ENCODE measurements at places on chromosomes 16 and 17.

DNA sequence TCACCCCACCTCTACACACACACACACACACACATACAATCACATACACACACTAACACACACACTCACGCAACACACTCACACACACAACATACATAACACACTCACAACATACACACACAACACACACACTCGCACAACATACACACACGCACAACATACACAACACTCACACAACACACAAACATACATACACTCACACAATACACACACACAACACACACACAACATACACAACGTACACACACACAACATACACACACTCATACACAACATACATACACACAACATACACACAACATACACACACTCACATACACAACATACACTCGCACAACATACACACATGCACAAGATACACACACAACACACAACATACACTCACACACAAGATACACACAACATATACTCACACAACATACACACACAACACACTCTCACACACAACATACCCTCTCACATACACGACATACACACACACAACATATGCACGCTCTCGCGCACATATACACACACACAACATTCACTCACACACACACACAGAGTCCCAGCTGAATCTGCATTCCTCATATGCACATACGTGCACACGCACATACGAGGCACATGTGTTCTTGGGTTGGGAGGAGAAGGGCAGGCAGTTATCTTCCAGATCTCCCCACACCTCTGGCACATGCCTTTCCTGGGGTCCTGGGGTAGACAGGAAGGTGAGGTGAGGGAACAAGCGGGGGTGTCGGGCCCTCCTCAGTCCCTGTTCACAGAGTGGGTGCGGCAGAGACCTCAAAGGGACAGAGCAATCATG lies 1.1 kb downstream of the ASGR2 start:
- DNase-seq: no peak

DNA sequence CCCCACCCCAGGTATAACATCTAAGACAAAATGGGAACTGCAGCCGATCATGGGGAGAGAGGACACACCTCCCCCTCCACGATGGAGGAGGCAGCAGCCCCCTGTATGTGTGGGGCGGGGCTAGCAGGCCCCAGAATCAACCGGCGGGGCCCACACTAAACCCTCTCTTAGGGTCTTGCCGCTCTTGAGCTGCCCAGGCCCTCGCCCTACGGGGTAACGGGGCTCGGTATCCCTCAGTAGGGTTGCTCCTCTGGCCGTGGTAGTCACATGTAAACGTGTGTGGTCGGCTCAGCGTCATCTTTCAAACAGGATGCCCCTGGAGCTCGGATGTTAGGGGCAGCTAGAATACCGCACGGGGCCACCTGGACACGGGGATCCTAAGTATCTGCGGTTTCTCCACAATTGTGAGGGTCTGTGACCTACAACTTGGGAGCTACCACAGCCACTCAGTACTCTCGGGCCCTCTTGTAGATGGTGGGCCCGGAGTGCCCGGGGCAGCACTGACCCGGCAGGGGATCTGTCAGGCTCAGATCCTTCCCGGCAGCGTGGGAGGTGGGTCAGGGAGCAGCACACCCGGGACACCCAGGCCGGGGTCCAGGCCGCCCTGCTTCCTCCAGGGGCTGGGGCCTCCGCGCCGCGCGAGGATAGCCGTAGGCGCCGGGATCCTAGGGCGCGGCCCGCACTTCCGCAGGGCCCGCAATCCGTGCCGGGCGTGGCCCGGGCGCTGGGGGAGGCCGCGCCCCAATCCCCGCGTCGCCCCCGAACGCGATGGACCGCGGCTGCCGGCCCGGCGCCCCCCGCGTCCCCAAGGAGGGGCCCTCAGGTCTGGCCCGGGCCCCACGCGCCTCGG lies 781 bp downstream of the ARHGDIA start:
- peak; percentile 64 for DNase-seq

- DNase-seq: peak; percentile 99
These were observed 1.1 kb upstream of the MLLT6 start for GRCh38 chr17:38703742-38704605.

GRCh38 chr16:68762996-68763756 lies 26.1 kb downstream of the CDH1 start:
- peak; percentile 68 for DNase-seq

DNA sequence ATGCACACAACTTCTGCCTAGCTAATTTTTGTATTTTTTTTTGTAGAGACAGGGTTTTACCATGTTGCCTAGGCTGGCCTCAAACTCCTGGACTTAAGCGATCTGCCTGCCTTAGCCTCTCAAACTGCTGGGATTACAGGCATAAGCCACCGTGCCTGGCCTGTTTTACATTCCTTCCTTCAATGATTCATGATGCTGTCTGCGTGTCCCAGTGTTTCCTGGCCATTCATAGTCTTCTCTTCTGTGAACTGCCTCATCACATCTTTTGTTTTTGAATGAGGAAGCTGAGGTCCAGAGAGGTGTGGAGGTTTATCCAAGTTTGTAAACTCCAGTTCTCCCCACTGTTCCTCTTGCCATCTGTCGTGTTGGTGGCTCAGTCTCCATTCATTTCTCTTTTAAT lies 64.5 kb upstream of the MED9 start:
- DNase-seq: no peak

- no peak for DNase-seq
These were observed 35.4 kb downstream of the ADAM11 start for GRCh38 chr17:44793885-44794842.

GRCh38 chr16:14539631-14540030 lies 90.4 kb downstream of the PARN start:
- DNase-seq: no peak

- no peak for DNase-seq
These were observed 474.9 kb downstream of the SLC39A11 start for GRCh38 chr17:72617557-72617956.

DNA sequence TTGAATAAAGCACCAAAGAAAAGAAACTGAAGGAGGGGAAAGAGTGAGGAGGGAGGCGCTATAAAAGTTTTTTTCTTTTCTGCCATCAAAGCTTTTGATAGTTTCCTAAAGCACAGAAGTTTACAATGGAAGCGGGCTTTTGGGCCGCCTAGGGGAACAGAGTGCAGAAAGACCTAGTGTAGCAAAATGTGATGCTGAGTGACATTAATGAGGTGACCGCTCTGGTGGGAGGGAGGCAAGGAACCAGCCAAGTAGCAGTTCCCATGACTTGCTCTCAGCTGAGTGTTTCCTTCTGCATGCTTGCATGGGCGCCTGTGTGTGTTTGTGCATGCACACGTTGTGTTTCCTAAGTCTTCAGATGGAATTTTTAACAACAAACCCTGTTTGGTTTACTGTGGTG lies 15.5 kb downstream of the MSI2 start:
- DNase-seq: no peak

- DNase-seq: no peak
These were observed 29.8 kb downstream of the CTU2 start for GRCh38 chr16:88736088-88736487.

- no peak for DNase-seq
These were observed 63.7 kb downstream of the RPH3AL start for GRCh38 chr17:288802-289356.

DNA sequence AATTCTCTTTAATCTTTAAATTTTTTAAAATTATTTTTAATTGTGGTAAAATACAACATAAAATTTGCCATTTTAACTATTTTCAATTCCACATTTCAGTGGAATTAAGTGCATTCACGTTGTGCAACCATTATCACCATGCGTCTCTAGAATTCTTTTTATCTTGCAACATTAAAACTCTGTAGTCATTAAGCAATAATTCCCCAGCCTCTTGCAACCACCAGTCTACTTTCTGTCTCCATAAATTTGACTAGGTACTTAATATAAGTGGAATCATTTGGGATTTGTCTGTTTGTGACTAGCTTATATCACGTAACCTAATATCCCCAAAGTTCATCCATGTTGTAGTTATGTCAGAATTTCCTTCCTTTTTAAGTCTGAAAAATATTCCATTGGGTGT lies 79.1 kb downstream of the TAOK1 start:
- no peak for DNase-seq

DNA sequence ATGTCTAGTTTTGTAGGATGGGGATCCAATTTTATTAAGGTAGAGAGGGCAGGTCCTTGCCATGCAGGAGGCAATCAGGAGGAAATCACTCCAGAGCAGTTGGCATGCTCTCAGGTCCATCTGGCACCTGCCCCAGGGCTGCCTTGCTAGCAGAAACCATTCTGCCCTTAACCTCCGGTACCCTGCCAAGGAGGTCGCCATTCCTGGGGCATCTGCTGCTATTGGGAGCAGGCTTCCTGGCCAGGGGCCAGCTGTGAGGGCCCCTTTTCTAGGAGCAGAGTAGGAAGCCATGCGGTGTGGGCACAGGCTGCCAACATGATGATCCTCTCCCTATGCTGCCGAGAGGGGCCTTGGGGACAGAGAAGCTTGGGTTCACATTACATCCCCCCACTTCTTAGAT lies 47.6 kb upstream of the MGAT5B start:
- no peak for DNase-seq

GRCh38 chr17:74738051-74738996 lies 1.3 kb downstream of the RAB37 start:
- DNase-seq: no peak

- no peak for DNase-seq
These were observed 55.2 kb downstream of the EPN2 start for GRCh38 chr17:19292377-19292711.

GRCh38 chr16:66652661-66653360 lies 43.7 kb downstream of the CMTM4 start:
- no peak for DNase-seq

- no peak for DNase-seq
These were observed 308.2 kb upstream of the GOT2 start for GRCh38 chr16:59042301-59042700.

GRCh38 chr17:51746421-51746820 lies 412.1 kb downstream of the CA10 start:
- DNase-seq: no peak

Measured in mesendoderm (in vitro differentiated cells).